ENCODE measurements at places on chromosomes 6 and 20.
A peak's percentile ranks its signal among the peaks of the same experiment; 100 is the strongest.

DNA sequence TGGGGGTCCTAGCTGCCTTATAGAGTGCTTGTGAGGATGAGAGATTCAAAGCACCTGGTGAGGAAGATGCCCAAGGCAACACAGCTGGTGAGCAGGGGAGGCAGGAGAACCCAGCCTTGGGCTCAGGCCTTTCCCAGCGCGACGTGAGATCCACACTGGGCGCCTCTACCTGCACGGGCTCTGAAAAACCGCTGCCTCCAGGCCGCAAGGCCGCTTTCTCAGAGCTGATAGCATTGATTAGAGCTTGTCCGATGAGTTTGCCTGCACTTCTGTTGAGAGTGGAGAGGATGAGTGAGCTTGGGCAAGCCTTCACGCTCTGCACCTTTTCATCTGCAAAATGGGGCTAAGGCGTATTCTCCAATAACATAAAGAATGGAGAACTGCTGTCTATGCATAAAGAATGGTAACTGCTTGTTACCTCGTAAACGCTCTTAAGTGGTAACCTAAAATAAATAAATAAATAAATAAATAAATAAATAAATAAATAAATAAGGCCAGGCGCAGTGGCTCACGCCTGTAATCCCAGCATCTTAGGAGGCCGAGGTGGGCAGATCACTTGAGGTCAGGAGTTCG is 916 bp downstream of the PABPC1L start:
- DNase-seq = peak; percentile 32

DNA sequence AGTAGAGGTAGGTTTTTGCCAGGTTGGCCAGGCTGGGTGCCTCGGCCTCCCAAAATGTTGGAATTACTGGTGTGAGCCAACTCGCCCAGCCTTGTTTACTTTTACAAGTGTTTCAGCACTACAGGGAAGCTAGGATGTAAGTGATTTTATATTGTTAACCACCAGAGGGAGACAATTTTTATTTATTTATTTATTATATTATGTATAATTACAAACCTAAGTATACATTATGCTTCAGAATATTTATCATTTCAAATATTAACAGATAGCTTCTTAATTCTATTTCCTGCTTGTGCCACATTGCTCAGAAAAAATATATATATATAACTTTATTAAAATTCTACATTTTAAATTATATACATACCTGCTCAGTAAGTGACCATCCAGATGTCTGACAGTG is 9.8 kb downstream of the MMUT start:
- no peak for DNase-seq

DNA sequence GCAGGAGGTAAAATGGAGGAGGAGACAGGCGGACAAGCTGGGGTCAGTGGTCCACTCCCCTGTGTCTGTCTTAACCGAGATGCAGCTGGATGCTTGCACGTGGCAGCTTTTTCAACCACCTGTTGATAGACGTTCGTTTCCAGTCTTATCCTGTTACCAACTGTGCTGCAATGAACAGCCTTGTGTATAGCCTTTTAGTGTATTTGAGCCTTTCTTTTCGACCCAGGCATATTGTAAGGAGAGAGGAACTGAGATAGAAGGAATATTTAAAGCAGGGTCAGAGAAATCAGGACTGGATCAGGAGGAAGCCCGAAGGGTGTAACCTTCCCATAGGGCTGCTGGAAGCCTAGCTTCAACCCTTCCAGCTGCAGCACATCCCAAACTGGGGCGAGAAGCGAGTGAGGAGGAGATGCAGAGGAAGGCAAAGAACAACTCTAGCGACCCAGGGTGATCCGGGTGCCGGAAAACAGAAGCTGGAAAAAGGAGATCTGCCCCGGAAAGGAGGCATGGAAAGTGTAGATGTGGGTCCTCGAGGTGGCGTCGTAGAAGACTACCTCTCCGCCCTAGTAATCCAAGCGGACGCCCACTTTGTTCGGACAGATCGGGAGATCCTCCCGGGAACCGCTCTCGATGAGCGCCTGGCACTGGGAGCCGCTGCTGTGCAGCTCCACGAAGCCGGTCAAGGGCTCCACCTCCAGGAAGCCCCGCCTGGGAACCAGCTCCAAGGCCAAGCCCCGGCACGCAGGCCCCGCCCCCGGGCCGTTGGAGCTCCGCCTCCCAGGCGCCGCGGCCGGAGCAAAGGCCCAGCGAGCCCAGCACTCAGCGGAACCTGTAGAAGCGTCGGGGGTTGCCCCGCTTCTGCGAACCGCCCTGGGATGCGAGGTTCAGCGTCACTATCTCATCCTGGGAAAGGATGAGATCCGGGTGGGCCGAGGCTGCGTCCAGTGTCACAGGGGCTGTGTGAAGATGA is 11.2 kb downstream of the TRIM31 start:
- DNase-seq = peak; percentile 68

DNA sequence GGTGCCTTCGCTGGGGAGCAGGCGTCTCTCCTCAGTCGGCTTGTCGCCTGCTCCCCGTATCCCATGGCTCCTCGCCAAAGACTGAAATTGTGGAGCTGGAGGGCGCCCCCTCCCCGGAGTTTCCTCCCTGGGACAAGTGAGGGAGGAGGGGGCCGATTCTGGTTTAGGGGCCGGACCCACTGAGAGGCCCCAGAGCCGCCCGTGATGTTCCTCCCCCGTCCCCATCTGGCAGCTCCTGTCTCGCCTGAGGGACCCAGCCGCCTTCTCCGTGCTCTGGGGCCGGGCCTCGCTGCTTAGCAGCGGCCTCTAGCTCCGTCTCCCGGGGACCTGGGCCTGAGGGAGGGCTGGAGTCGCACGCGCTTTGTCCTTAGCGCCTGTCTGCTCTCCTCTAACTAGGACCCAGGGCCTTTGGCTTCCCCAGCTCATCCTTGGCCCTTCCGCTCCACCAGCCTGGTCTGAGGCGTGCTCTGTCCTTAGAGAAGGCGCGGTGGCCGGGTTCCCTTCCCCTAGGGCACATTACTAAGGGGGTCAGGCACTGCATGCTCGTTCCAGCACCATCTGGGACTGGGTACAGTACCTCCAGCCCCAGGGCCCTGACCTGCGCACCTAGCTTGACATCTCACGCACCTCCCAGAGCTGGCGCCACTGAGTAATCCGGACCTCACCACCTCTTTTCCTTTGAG is 29.7 kb downstream of the SLC12A5 start:
- DNase-seq = no peak

DNA sequence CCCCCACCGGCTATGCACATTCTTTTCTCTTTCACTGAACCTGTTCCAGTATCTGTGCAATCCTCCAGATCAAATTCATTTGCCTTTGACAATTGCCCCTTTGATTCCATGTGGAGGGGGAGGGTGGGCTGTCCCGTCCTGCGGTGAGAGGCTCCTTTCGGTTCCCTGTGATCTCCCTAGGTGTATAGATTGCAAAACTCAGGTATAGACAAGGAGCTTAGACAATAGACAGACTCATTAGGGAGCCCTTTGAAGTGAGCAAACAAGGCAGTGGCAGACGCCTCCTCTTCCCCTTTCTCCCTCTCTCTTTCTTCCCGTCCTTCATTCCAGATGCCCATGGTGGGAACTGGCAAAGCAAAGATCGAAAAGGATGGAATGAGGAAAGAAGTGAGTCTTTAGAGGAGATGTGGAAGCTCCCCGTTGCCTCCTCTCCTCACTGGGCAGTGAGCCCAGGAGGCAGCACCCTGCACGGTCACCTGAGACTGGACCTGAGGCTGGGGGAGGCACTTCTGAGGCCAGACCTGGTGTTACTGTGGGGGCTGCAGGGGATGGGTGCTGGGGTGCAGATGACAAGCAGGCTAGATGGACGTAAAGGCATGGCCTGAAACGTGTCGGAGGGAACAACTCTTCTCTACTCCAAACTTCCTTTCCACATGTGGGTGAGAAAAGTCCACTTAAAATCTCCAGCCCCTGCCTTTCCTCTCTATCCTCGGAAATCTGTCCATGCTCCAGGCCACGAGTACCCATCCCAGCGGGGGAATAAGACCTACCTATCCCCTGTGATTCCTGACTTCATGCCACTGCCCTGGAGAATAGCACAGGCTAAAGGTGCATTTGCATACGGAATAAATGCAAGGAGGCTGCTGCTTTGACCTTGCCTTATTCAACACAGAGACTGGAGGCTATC is 256.6 kb upstream of the FOXQ1 start:
- DNase-seq = no peak

DNA sequence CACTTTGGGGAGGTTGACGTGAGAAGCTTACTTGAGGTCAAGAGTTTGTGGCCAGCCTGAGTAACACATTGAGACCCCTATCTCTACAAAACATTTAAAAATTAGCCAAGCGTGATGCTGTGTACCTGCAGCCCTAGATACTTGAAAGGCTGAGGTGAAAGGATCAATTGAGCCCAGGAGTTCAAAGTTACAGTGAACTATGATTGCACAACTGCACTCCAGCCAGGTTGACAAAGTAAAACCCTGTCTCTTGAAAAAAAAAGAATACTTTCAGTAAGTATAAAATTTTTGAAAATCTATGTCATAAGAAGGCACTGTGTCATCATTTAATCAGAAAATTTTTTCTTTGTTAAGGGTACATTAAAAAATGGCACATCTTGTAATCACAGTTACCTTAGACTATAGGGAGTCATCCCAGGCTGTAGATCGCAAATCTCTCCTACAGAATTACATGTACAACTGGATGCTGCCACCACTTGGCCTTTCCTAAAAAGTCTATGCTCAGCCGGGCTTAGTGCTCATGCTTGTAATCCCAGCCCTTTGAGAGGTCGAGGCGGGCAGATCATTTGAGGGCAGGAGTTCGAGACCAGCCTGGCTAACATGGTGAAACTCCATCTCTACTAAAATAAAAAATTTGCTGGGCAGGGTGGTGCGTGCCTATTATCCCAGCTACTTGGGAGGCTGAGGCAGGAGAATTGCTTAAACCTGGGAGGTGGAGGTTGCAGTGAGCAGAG is 17.0 kb upstream of the MRS2 start:
- no peak for DNase-seq

DNA sequence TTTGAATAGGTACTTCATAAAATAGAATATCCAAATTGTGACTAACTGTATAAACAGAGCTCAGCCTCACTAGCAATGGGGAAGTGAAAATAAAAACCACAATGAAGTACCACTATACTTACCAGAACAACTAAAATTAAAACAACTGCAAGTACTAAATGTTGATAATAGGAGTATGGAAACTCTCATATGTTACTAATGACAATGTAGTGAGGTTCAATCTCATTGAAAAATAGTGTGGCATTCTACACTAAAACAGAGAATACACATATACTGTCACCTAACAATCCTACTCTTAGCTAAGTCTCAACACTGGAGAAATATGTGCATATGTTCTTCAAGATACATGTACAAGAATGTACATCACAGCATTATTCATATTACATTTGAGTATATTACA is 132.0 kb upstream of the CARMIL1 start:
- peak; percentile 25 for DNase-seq

DNA sequence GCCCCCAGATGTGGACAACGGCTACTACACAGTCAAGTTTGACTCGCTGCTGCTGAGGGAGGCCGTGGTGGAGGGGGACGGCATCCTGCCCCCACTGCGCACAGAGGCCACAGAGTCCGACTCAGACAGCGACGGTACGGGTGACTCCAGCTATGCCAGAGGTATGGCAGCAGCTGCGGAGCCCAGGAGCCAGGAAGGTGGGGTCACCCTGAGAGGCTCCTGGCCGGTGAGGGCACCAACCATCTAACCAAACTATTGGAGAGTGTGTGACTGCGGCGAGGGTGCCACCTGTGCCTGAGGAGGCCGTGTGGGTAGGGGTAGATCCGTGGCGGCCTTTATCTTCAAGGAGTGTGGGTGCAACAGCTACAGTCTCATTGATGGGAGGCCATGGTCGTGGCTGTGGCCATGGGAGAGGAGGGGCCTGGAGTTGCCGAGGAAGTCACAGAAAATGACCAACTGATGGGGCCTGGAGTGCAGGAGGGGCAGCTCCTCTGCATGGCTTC is 2.8 kb upstream of the LIME1 start:
- DNase-seq = no peak

DNA sequence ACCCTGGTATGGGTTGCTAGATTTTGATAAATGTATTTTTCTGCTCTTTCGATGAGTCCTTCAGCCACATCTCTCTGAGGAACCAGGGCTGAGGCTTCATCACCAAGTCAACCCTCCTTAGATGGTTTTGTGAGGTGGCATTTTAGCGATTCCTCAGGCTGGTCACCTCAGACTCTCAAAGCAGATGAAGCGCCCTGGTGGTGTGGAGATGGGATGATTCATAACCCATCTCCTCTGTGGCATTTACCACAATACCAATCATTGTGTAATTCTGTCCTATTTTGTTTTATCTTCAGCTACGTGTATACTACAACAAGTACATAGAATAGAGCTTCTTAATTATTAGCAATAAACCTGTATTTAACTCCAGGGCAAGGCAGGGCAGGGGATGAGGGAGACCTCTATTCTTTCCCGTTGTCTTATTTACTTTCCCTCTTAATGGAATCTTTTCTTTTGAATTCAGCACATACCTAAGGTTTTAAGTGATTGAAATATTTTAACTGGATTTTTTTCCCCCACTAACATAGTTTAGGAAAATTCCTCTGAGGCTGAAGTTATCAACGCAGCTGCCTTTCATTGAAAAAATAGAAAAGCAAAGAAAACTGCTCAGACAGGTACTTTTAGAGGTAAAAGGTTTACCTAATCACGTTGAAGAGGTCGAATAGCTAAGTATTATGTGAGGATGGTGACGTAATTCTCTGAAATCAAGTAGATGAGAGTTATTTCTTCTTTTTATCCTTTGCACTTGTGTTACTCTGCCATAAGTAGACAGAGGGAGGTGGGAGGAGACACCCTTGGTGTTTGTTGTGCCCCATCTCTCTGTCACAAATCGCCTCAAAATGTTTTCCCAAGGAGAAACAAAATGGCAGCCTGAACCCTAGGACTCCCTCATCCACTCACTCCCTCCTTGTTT is 57.4 kb upstream of the EDN3 start:
- DNase-seq = no peak

DNA sequence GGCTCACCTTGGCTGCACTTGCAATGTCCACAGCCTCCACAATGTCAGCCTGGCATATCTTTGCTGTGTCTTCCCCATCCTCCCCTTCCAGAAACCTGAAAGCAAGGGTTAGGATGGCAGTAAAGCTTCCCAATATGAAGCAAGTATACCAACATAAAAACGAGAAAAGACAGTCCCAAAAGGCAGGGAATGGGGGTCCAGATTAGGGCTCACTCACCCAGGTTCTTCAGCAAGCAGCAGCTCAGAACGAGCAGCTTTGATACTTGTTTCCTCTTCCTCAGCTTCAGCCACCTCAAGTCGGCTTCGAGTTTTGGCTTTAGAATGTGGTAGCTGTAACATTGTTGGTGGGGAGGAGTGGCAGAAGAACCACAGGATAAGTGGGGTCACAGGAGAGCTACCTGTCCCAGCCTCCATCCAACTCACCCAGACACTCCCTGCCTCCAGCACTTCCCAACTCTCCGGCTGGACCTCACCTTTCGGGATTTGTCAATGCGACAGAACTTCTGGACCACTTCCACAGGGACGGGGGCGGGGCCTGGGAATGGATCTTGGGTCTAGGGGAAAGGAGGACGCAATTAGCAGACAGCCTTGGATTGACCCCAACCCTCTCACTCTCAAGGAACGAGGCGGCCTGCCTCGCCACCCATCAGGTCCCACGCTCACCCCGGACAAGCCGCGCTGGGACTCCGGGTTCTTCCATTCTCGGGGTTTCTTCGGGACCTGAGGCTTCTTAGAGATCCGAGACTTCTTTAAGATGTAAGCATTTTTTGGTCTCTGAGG is 708 bp downstream of the WDR46 start:
- DNase-seq = no peak

GRCh38 chr6:98343004-98343403 is 491.4 kb upstream of the POU3F2 start:
- no peak for DNase-seq

GRCh38 chr6:148548065-148548748 is 198.6 kb upstream of the UST start:
- DNase-seq = no peak

Data from GM06990 (cell line).